ENCODE measurements at places on chromosomes 16 and 17.

- no peak for DNase-seq
These were observed 93.4 kb upstream of the GSE1 start for GRCh38 chr16:85519540-85520231.

DNA sequence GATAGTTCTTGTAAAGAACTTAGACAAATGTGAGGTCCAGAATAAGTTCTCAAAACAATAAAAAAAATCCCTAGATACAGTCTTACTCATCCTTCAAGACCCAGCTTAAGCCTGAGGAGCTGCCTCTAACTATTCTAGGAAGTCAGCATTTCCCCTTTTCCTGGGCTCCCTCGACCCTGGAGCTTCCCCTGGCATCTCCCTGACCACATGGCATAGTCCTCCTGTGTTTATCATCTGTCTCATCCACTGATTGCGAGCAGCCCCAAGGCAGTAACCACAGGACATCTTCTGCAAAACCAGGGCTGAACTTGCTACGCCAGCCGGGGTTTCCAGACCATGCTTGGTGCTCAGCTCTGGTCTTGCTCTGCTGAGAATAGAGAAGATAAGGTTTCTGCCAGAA lies 36.7 kb upstream of the NLRP1 start:
- no peak for DNase-seq

DNA sequence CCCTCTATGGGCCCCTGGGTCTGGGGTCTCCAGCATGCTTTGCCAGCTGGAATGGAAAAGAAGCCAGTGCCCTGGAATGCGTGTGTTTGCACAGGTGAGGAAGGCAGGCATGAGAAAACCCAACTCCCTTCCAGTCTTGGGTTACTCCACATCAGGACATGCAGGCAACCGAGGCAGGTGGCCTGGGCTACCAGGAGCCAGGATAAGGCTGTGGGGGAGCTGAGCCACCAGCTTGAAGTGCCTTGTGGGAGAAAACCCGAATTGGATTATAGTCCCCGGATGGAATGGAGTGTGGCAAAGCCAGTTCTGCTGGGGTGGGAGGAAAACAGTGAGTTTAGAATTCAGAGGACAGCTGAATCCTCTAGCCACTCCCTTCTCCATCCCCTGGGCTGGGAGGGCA lies 7.2 kb downstream of the SRCIN1 start:
- no peak for DNase-seq

- no peak for DNase-seq
These were observed 34.1 kb upstream of the HELZ start for GRCh38 chr17:67279115-67279514.

- no peak for DNase-seq
These were observed 39.1 kb downstream of the CDRT15 start for GRCh38 chr17:14197586-14197985.

DNA sequence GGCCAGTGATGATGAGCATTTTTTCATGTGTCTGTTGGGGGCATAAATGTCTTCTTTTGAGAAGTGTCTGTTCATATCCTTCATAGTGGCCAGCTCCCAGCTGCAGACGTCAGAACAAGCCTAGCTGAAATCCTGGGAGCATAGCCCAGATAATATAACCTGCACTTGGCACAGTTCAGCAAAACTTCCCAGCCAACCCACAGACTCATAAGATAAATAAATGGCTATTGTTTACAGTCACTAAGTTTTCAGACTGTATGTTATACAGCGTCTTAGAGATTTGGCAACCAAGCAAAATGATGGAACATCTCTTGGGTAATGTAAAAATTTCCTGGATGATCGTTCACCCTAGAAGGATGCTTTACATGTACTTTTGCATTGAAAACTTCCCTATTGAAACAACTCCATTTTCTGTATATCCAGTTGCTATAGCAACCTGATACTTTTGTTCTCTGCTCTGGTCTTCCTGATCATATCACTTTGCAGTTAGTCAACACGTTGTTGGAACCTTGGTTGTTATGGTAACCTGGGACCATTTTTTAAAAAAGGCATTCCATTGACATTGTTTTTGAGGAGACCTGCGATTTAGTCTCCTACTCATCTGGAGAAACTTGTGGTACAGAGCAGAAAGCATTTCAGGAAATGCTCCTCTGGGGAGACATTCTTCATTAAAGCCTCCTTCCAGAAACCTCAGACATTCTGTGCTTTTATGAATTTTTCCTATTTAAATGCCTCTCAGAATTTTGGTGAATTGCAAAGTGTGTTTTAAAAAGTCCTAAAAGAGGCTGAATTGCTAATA lies 378.7 kb downstream of the HS3ST4 start:
- DNase-seq: no peak

Measured in putamen (tissue), 1 donor.